ENCODE measurements at places on chromosomes 1 and 21.
A peak's percentile ranks its signal among the peaks of the same experiment; 100 is the strongest.

- no peak for DNase-seq
These were observed 235.0 kb upstream of the NFIA start for GRCh38 chr1:60847391-60847790.

DNA sequence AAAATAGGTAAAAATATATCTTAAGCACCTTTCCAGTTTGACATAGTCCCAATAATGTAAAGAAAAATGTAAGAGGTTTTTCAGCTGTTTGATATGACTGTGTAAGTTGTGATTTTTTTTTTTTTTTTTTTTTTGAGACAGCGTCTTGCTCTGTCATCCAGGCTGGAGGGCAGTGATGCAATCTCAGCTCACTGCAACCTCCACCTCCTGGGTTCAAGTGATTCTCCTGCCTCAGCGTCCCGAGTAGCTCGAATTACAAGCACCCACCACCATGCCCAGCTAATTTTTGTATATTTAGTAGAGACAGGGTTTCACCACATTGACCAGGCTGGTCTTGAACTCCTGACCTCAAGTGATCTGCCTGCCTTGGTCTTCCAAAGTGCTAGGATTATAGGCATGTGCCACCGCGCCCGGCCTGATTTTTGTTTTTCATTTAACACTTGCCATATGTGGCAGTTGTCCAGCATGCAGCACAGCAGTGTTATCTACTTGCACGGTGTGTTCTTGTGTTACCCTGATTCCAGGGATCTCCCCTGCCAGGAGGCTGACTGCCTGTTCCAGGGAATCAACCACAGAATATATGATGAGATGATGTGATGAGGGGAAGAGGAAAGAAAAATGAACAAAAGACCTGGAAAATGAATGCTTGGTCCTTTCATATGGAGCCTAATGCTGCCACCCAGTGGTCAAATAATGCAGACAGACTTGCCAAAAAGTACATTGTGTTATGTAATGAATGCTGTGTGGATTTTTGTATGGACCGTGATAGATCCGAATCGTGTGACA, 79.0 kb downstream of the RAVER2 start:
- peak; percentile 85 for DNase-seq

DNA sequence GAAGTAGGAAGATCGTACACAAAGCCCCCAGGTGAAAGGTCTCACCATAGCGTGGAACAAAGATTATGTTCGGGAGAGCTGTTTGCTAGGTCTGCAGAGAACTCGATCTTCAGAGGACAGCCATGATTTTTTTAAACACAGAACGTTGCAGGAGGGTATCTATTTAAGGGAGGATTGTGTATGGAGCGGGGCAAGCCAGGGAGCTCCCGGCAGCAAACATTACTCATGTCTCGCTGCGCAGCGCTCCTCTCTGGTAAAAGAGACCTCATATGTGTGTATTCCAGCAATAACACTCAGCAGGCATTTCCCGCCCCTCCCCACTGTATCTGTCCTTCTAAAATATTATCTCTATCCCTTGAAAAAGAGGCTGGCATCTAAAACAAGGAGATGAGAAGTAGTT, 2.7 kb downstream of the GLIS1 start:
- no peak for DNase-seq

- no peak for DNase-seq
These were observed 20.0 kb upstream of the WARS2 start for GRCh38 chr1:119160409-119160808.

GRCh38 chr1:235892202-235892601, 25.5 kb upstream of the LYST start:
- no peak for DNase-seq

DNA sequence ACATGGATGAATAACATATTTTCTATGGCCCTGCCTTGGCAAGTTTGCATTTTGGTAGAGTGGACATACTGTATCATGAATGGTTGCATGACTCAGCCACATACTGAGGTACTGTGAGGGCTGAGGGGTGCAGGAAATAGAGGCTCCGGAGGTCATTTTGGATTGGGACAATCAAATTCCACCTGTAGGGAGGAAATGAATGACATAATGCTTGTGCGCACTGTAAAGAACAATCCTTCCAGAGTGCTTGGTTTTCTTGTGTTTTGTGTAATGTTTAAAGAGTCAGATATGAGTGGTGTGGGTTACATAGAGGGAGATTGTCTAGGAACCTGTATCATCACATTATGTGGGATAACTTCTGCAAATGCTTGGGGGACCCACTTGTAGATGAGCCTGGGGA, 329.9 kb upstream of the PROX1 start:
- DNase-seq = no peak

- no peak for DNase-seq
These were observed 512.2 kb downstream of the LTN1 start for GRCh38 chr21:28480470-28480869.

GRCh38 chr1:204670152-204670927, 15.2 kb downstream of the LRRN2 start:
- DNase-seq = no peak

Measured in NCI-H345 (cell line).